ENCODE measurements at places on chromosomes 13 and 19.

- DNase-seq: no peak
Measured at GRCh38 chr13:42696191-42696590, 85.2 kb upstream of the FAM216B start.

DNA sequence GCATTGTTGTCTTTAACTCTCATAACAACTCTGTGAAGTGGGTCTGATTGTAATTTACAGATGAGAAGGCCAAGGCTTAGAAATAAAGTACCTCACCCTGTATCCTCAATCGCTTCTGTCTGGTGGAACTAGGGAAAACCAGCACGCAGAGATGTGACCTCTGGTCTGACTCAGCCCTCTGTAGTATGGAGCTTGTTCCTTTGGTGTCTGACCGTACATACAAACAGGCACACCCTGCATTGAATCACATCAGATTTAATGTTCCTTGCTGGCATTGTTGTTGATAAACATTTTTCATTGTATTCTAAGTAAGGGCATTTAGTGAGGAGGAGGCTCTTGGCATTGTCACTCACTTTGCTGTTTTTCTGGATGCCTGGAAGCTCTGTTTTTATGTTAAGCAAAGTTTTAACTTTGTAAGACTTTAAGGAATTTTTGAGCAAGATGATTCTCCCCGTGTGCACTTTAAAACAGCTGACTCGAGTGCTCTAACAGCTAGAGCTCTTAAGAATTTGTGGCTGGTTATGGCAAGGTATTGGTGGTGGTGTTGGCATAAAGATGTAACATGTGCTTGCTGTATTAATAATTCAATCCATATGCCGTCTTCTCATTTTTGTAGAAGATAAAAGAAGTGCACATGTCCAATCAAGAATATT lies 89.0 kb upstream of the SPATA13 start:
- DNase-seq: no peak

- DNase-seq: no peak
Measured at GRCh38 chr19:49985871-49986270, 24.9 kb upstream of the SIGLEC11 start.

- DNase-seq: no peak
Measured at GRCh38 chr13:28239374-28239773, 101.0 kb downstream of the PAN3 start.

DNA sequence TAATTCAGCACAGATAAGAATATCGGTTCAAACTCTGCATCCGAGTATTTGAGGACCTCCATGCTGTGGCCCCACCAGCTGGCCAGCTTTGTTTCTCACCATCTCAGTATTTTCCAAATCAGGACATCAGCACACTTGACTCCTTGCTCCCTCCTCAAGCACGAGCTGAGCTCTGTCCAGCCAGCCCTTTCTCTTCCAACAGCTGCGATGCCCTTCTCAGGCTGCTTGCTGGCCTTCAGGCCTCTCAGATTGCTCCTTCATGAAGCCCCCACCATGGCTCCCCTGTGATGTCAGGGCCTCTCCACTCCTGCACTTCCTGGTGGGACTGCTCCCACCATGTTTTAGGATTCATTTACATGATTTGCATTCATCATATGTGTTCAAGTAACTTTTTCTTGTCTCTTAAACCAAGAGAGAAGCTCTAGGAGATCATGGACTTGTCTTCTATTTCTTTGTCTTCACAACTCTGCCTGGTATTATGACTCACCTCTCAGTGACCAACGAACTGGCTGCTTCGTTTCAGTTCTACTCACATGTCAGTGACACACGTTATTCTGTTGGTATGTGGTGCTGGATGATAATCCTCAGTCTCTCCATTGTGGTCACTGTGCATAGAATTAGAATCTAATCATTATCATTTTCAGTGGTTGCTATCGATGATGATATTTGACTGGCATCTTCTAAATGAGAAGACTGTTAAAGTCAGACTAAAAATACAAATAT lies 471.7 kb downstream of the EFNB2 start:
- DNase-seq: no peak

- no peak for DNase-seq
Measured at GRCh38 chr19:38649305-38650171, 2.1 kb downstream of the ACTN4 start.

DNA sequence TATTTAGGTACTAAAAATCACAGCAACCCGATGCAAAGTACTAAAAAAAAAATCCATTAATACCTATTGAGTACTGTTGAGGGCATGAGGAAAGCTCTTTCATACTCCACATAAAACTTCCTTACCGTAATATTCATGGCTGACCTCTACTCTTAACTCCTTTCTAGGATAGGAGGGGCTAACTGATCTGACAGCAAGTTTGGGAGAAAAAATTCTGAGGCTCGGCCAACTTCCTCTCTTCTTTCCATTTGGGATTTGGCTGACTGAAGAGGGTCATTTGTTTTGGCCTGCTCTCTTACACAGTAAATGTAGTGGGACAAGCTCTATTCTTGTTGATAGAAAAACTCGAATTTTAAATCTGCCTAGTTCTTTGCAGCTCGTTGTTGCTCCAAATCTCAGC lies 9.4 kb upstream of the USPL1 start:
- DNase-seq: no peak

DNA sequence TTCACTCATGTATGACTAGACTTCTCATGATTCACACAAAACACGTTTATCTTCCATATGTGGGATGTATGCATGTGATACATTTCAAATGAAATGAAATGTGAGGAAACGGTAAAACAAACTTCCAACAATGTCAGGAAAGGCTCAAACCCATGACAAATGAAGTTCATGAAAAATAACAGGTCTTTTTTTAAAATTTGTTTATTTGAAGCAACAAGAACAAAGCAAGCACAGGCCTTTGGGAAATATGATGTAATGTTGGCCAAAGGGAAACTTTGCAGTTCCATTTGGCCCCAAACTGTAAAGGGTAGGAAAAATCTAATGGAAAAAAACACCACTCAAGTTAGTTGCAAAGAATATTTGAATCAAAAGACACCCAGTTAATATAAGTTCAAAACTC lies 463.8 kb upstream of the ARGLU1 start:
- DNase-seq: no peak

Data from BE2C (cell line).